ENCODE measurements at places on chromosomes 11 and 22.

GRCh38 chr11:95674657-95675358, 114.8 kb downstream of the FAM76B start:
- no peak for DNase-seq

- no peak for DNase-seq
Observed at GRCh38 chr11:100625041-100625440, 62.0 kb upstream of the ARHGAP42 start.

- no peak for DNase-seq
Observed at GRCh38 chr11:66224226-66224855, 44.1 kb upstream of the RAB1B start.

- no peak for DNase-seq
Observed at GRCh38 chr22:42967933-42968332, 47.0 kb downstream of the PACSIN2 start.

- DNase-seq, result no peak
Observed at GRCh38 chr22:30747493-30747892, 52.8 kb downstream of the OSBP2 start.

All from cortex of kidney (tissue), 1 donor.